Purkinje cell (primary cell): ENCODE measurements at places on chromosomes 1 and 21. TPM values are rescaled to one million over a fixed set of nuclear protein-coding genes. Genes with fewer than 3 reads are reported as not detected.

The OR14K1 gene
- polyA plus RNA-seq, result not detected in 2 replicates

The TMCC2 gene
- polyA plus RNA-seq, result 0.14 and 0.93 TPM in 2 replicates

The KDF1 gene
- polyA plus RNA-seq, result not detected in 2 replicates

The EEIG2 gene
- 8.3 and 14.7 TPM in 2 replicates for polyA plus RNA-seq

The MPC2 gene
- 221 and 265 TPM in 2 replicates for polyA plus RNA-seq

The GCSAML gene
- 0.06 and 1.9 TPM in 2 replicates for polyA plus RNA-seq
